ENCODE measurements at places on chromosomes 7 and 10. TPM values are rescaled to one million over a fixed set of nuclear protein-coding genes. Genes with fewer than 3 reads are reported as not detected.

Gene SHH
- polyA plus RNA-seq: 0.04 TPM

DNA sequence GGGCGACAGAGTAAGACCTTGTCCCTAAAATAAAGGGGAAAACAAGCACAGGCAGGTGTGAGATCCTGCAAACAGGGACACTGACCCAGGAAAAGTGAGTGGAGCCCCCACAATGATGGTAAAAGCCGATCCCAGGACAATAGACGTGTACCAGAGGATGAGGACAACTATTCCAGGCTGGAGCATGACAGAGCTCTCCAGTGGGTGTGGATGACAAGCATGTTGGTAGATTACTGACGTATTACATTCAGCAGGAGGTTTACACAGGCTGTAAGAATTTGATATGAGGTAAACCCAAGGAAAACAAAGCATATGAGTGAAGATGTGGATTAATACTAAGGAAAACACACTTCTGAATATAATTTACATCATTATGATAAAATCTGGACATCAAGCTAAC lies 27.8 kb upstream of the SMURF1 start:
- no peak for DNase-seq

Gene ANKRD16
- 6.5 TPM for polyA plus RNA-seq

Gene TMEM273
- 5.7 TPM for polyA plus RNA-seq

- no peak for DNase-seq
Measured at GRCh38 chr10:130017631-130018022, 53.6 kb upstream of the EBF3 start.

DNA sequence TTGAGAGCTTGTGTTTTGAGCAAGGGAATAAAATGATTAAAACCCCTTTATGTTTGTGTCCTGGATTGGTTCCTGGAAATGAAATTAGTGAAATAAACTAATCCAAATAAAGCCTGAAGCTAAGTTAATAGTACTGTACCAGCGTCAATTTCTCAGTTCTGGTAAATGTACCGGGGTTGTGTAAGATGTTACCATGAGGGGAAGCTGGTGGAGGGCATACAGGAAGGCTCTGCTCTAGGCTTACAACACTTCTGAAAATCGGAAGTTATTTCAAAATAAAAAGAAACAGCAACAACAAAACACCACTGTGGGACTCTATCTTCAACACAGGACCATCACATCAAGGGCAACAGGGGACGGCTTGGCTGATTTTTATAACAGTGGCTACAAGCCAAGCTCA lies 257.0 kb downstream of the CREB5 start:
- DNase-seq: no peak

DNA sequence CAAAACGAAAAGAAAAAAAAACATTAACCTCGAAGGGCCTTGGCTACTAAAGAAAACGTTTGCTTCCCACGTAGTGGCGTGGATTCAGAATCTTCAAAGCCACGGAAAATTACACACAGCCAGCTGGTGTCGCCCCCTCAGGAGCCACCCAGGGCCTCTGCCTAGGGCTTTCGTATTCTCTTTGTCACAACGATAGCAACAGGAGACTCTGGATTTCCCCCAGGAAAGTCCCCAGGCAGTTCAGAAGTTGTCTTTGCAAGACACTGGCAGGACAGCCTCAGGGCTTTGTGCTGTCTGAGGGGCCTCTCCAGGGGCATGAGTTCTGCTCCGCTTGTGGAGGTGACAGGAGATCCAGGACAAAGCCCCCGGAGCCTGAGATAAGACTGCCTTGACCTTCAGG lies 150.2 kb upstream of the INSYN2A start:
- no peak for DNase-seq

Gene NEUROD6
- 0.05 TPM for polyA plus RNA-seq

DNA sequence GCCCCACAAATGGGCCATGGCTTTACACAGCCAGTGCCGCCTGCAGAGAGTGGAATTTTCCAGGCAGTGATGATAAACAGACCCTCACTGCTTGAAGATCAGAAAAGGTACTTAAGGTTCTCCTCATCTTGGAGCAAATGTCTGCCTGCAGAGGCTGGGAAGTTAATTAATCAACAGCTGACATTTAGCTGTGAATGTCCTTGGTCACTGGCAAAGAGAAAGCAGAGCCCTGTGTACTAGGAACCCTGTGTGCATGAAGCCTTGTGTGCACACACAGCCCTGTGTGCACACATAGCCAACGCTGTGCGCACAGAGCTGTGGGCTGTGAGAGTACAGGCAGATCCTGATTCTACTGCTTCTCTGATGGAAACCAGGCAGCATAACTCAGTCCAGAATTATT lies 291.6 kb upstream of the MKI67 start:
- DNase-seq: no peak

DNA sequence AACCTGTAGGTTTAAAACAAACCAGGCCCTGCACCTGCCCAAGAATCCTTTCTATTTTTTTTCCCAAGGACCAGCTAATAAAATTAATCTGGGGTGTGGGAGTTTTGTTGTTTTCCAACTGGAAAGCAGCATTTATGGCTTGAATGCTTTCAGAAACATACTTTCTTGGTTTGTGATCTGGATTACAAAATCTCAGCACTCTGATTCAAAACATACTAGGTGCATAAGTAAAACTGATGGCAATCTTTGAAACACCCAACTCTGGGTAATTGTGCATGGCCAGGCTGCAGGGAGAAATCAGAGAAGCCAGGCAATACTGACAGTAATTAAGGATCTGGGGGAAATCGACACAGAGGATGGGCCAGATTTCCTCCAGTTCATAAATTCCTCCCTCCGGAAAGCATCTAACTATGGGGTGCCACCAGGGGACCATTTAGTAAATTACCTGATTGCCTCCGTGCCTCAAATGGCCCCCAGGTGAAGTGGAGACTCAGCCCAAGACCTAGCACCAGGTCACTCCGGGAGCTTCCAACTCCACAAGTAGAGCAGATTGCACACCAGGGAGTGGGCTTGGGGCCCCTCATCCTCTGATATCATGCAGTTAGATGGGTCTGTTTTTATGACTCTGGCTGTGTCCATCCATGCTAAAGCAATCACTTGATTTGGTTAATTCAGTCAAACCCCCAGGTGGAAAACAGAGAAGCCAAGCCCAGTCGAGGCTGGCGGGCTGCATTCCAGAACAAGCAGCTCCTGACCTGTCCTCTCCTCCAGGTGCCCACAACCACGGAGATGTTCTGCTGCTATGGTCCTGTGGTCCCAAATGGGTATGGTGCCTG lies 15.2 kb upstream of the C10orf53 start:
- DNase-seq: no peak

GRCh38 chr7:105831824-105832535 lies 44.4 kb downstream of the ATXN7L1 start:
- DNase-seq: no peak

DNA sequence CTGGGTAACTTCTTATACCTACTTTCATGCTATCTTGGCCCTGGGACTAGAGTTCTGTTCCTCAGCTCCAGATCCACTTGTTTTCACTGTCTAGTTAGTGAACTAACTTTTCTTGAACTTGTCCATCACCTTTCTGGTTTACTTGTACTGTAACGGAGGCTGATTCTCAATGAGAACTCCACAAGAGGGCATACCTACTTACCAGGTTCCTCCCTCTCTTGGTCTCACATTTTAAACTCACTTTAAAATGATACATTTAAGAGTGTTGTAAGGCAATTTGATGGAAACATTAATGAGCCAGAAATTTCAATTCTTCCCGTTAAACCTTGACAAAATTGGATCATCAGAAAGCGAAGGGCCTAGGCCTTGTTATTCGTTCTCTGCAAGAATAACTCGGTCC lies 111.6 kb downstream of the MAGI2 start:
- no peak for DNase-seq

Gene SEPTIN7
- 398 TPM for polyA plus RNA-seq

- DNase-seq: no peak
Measured at GRCh38 chr7:105826143-105826542, 50.3 kb downstream of the ATXN7L1 start.

Gene ICA1
- polyA plus RNA-seq: 4.2 TPM

GRCh38 chr7:29893351-29893965 lies 87.2 kb downstream of the WIPF3 start:
- DNase-seq: no peak

Gene ERCC6
- polyA plus RNA-seq: 9.8 TPM

GRCh38 chr7:98617051-98617959 lies at the start of gene NPTX2:
TSS of gene NPTX2 (plus strand) at chr7:98617285. CDS start at chr7:98617462, 177 bp downstream.
- peak; percentile 83 for DNase-seq

DNA sequence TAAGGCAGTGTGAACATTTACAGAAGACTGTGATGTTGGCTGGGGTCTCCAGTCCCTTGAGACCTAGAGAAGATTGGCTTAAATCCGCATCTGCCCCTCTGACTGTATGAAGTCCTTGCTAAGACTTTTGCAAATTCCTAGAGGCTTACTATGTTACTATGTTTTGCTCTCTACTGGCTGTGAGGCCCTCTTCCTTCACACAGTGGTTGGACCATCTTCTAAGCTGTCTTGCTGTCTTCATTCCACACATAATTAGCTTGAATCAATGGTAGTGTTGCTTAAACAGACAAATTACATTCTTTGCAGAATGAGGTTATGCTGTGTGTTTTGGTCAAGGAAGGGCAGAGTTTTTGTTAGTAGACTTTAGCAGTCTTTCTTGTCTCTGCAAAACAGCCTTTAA lies 658.0 kb downstream of the TYW1 start:
- peak; percentile 39 for DNase-seq

GRCh38 chr10:119480667-119481066 lies 61.9 kb downstream of the RGS10 start:
- DNase-seq: peak; percentile 73

DNA sequence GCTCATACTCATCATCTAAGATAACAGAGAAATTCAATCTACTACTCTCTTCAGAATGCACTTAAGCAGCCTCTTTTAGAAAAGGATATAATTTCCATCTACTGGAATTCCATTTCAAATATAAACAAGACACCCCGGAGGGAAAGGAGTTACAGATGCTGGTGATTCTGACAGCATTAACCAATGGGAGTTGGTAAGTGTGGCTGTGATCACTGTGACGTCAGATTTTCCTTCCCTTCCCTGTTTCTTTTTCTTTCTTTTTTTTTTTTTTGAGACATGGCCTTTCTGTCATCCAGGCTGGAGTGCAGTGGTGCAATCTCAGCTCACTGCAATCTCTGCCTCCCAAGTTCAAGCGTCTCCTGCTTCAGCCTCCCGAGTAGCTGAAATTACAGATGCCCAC lies 106.6 kb downstream of the ACTR3B start:
- no peak for DNase-seq

GRCh38 chr7:18429547-18429946 lies 66.0 kb upstream of the HDAC9 start:
- DNase-seq: no peak

Gene GJC3
- polyA plus RNA-seq: 0.62 TPM

Gene HHEX
- 9.0 TPM for polyA plus RNA-seq

GRCh38 chr10:47061776-47062175 lies 150.5 kb downstream of the PTPN20 start:
- no peak for DNase-seq

Gene TSPAN15
- polyA plus RNA-seq: 72.2 TPM

DNA sequence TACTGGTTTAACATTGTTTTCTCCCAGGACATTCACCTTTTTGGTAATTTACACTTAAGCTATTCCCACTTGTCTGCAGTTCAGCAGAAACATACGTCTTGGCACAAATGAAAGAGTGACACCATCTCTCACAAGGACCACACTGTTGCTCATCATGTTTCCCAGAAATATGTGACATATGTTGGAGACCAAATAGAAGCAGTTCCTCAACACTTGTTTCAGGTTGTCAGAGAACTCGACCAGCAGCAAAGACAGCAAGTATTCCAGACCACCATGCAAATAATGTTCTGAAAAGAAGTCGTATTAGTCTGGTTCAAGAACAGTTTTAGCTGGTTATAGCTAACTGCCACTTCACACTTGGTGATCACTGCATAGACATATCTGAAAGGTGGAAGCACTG lies 81.3 kb upstream of the KLF6 start:
- no peak for DNase-seq

Gene C10orf62
- not detected for polyA plus RNA-seq

GRCh38 chr7:157273208-157274093 lies 63.4 kb upstream of the DNAJB6 start:
- DNase-seq: peak; percentile 65

GRCh38 chr10:80203835-80204676 lies 1.3 kb downstream of the ANXA11 start:
- DNase-seq: no peak

Gene CCDC172
- not detected for polyA plus RNA-seq

DNA sequence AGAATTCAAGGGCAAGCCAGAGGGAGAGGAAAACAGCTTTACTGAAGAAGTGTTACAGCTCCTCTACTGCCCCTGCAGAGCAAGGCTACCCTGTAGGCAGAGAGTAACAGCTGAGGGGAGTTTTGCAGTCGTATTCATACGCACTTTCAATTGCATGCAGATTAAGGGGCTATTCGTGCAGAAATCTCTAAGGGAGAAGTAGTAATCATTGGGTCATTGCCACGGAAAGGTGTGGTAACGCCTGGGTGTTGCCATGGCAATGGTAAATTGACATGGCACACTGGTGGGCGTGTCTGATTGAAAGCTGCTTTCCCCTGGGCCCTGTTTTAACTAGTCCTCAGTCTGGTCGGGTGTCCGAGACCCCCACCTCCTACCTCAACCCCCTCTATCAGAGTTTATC lies 227.2 kb downstream of the NSUN6 start:
- DNase-seq: no peak

- DNase-seq: no peak
Measured at GRCh38 chr10:119105155-119105554, 1.2 kb downstream of the DENND10 start.

DNA sequence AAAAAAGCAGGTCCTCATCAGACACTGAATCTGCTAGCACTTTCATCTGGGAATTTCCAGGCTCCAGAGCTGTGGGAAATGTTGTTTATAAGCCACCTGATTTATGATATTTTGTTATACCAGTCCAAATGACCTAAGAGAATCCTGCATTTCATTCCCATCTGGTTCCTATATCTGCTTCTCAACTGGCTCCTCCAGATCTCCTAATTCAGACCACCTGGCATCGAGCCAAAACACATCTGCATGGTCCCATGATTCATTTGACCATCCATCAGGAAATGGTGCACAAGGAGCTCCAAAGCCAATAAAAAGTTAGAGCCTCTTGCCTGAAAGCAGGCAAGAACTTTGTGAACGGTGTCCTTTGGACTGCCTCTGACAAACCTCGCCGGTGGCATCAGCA lies 108.9 kb downstream of the IPMK start:
- no peak for DNase-seq

DNA sequence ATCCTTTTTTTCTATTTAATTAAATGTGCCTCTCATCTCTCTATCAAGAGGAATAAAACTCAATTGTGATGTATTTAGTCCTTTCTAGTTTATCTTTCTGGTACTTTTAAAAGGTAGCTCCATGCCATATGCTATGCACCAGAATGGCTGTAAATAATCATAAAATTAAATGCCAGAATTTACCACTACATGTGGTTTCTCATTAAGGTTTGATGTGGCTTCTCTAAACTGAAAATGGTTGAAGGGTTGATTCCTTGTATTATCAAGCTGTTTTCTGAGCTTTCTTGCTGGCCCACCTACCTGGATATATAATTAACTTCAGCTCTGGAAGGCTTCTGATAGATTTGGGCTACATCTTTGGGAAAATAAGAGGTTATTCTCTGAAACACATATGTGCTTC lies 171.9 kb upstream of the RHOBTB1 start:
- DNase-seq: no peak

Gene CPXM2
- polyA plus RNA-seq: 3.3 TPM

- peak; percentile 86 for DNase-seq
Measured at GRCh38 chr10:110865186-110865808, 6.4 kb upstream of the PDCD4 start.

All from muscle of leg (tissue), 16 donors.